ENCODE measurements at places on chromosomes 11 and 22.
A peak's percentile ranks its signal among the peaks of the same experiment; 100 is the strongest.

- no peak for DNase-seq
Observed at GRCh38 chr22:16819249-16819648, 6.0 kb downstream of the XKR3 start.

DNA sequence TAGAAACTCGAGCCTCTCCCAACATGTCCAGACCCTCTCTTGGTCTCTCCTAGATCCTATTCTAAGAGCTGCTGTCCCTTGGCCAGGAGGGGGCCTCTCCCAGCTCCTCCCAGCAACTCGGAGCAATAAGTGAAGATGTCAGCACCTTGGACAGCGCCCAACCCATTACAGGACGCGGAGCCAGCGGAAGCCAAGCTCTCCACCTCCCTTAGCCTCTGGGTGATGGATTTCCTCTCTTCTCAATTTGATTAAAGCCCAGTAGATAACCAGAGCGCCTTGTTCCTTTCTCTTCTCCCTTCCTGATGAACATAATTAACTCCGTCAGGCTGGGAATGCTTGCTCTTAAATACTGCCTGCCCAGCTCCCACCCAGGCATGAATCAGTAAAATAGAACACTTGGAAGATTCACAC is 26.2 kb upstream of the TPBGL start:
- peak; percentile 89 for DNase-seq

DNA sequence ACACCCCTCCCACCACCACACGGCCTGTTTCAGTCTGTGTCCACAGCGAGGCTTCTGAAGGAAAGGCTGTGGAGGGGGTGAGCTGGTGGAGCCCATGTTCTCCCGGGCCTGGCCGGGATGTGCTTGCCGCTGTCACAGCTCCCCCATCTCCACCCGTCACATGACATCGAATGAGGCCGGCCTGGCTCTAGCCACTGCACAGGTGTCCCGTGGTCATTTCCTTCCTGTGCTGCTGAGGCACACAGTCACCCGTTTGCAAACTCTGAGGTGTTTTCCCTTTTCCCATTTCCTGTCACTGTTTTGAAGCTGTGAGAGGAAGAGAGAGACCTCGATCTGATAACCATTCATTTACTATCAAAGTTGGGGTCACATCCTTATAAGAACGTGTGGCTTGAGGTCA is 55.7 kb upstream of the CLDN5 start:
- no peak for DNase-seq

- DNase-seq: no peak
Observed at GRCh38 chr11:67158221-67158620, 39.2 kb downstream of the KDM2A start.

GRCh38 chr11:45501392-45502225 is 163.8 kb downstream of the CHST1 start:
- no peak for DNase-seq

DNA sequence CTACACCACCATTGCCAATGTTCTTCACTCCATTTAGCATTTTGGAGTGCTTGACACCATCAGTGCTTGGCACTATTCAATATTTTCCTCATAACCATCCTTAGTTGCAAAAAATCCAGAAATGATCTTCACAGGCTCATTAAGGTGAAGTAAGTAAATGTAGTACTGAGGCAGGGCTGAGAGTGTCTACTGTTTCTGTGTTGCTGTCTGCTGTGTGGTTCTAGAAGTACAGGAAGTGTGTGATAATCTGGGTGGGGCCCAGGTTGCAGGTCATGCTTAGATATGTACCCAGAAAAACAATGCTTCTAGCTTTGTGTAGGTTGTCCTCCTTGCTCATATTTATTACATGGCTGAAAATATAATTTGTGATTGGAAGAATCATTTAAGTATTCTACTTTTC is 411.8 kb upstream of the CCDC179 start:
- no peak for DNase-seq

DNA sequence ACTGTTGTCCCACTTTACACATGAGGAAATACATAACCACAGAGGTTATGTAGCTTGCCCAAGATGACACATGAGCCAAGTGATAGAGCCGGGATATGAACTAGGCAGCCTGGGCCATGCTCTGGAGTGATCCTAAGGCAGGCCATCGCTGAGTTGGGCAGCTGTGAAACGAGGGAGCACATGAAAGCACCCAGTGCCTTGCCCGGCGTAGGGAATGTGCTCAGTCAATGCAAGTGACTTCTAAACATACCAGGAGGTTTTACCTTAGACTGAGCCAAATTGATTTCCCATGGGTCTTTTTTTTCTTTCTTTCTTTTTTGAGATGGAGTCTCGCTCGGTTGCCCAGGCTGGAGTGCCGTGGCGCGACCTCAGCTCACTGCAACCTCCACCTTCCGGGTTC is 10.5 kb downstream of the GRIK4 start:
- DNase-seq: no peak
